ENCODE measurements at places on chromosomes 6 and 20.

GRCh38 chr6:24980507-24981385 is 45.0 kb upstream of the RIPOR2 start:
- no peak for DNase-seq

DNA sequence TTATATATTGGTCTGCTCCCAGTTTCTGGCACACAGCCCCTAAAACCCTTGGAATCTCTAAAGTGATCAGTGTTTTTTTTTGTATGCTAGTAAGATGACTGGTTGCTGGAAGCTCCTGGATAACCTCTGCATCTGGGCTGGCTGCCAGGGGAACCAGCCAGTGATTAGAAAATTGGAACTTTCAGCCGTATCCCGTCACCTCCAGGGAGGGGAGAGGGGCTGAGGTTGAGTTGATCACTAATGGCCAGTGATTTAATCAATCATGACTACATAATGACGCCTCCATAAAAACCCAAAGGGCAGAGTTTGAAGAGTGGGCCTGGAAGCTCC is 48.0 kb upstream of the NOP56 start:
- DNase-seq, result no peak

DNA sequence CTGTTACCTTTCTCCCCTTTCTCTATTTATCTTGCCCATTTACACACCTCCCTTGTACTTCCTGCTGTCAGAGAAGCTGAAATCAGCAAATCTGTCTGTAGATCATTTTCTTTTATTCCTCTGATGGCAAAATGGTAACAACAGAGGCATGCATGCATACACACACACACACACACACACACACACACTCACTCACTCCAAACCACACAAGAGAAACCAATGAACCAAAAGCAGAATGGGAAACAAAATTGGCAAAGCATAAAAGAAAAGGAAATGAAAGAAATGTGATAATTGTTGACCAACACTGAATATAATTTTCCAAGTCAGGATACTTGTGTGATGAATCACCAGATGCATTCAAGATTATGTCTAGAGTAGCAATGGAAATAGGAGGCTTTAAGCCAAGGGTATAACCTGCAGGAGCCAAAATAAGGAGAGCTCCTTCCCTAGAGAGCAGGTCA is 172.4 kb downstream of the PLCB4 start:
- no peak for DNase-seq

DNA sequence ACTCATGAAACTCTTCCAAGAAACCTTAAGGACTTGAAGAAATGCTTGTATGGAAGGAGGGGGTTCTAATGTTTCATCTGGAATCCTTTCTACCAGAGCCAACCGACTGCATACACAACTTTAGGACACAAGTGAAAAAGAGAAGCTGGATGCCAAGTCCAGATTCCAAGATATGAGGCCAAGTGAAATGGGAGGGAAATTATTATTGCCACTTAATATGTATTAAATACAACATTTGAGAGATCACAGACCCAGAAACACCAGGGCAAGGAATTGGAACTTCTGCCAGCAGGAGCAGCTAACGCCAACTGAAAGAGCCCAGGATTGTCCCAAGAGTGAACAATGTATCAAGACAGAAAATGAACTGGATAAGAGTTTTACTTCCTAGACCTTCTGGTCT is 144.2 kb downstream of the ARHGAP18 start:
- no peak for DNase-seq

DNA sequence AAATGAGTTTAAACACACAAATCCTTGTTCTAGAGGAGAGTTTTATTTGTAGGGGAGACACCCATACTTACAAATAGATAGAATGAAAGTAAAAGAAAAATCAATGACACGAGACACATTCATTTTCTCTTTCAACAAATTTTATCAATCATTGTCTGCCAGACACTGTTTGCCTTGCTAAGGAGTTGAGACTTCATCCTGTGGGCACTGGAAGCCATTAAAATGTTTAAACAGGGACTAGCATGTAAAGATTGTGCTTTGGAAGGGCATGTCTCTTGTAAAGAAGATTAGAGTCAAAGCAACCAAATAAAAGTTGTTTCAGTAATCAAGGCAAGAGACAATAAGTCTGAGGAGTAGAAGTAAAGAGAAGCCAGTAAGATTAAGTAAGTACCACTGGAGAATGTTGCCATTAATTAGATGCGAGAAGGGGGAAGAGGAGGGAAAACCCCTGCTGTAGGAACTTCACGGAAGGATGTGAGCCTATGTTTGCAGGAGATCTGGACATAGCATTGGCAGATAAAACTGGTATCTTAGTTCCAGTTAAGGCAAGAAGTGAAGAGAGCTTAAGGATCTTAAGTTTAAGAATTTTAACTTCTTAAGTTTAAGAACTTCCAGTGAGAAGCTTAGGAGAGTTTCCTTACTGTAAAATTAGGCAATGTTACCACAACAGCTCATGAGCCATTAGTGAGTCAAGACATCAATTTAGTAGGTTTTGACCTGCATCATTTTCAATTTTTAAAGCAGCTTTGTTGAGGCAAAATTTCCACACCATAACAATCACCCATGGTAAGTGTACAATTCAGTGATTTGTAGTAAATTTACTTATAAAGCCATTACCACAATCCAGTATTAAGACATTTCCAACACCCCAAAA is 117.0 kb upstream of the UST start:
- DNase-seq, result no peak

All from NCI-H2107 (cell line).